ENCODE measurements at places on chromosomes 13 and 19. TPM values are rescaled to one million over a fixed set of nuclear protein-coding genes. Genes with fewer than 3 reads are reported as not detected.

Gene PNMA8B
- total RNA-seq, result 0.02 TPM

Gene BCL2L12
- total RNA-seq, result 63.3 TPM

Gene LGALS14
- total RNA-seq, result not detected

Gene SHISA7
- 0.02 TPM for total RNA-seq

Gene ZNF626
- total RNA-seq, result not detected

Gene PTH2
- not detected for total RNA-seq

Gene TTC9B
- total RNA-seq, result 0.32 TPM

Gene SOHLH2
- 0.04 TPM for total RNA-seq

Gene MKNK2
- 44.4 TPM for total RNA-seq

Gene C13orf42
- not detected for total RNA-seq

Gene MEX3D
- 9.0 TPM for total RNA-seq

Gene TFPT
- 21.4 TPM for total RNA-seq

Gene ZNF835
- total RNA-seq, result not detected

Gene SACS
- total RNA-seq, result 15.8 TPM

Gene CCDC97
- total RNA-seq, result 46.1 TPM

Gene NAPSA
- 0.99 TPM for total RNA-seq

Gene POLR2E
- total RNA-seq, result 202 TPM

Gene S1PR4
- 0.12 TPM for total RNA-seq

Gene ELAVL1
- 67.6 TPM for total RNA-seq

Gene EPSTI1
- 0.30 TPM for total RNA-seq

Gene IQCN
- total RNA-seq, result 1.1 TPM

Gene C1QTNF9B
- total RNA-seq, result not detected

Gene HPN
- total RNA-seq, result 0.03 TPM

Gene ZNF30
- total RNA-seq, result 5.7 TPM
